Fibroblast of lung (primary cell): ENCODE measurements at places on chromosomes 4 and X. TPM values are rescaled to one million over a fixed set of nuclear protein-coding genes. Genes with fewer than 3 reads are reported as not detected.
A peak's percentile ranks its signal among the peaks of the same experiment; 100 is the strongest.

DNA sequence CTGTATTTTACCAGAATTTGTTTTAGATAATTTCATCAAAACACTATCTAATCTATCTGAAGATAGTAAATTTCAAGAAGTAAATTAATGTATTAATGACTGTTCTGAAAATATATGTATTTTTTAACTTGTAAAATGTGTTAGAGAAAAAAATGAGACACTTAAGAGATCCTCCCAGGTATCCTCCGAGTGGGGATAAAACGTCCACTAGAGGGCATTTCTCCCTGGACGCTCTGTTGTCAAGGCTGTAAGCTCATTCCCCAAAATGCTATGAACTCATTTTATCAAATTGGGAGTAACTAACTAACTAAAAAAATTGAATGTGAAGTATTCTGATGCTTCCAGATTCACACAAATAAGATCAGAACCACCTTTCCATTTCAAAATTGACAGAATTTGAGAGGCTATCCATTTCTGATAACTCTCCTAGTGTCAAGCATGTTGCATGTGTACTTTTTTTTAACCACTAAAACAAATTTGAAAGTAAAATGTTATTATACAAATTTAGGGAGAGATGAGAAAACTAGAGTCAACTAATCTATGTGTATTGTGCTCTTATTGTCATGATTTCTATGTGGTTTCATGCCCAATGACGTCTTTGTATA lies 337.3 kb upstream of the HS3ST1 start:
- peak; percentile 32 for DNase-seq

MTNR1A gene
- polyA plus RNA-seq: 0.14 TPM in 1 of 2 replicates, not detected in the other

ATOH1 gene
- not detected in 2 replicates for polyA plus RNA-seq

SLC6A14 gene
- polyA plus RNA-seq: not detected in 2 replicates

GRCh38 chrX:8805974-8806373 lies 4.8 kb upstream of the FAM9A start:
- DNase-seq: no peak

DNA sequence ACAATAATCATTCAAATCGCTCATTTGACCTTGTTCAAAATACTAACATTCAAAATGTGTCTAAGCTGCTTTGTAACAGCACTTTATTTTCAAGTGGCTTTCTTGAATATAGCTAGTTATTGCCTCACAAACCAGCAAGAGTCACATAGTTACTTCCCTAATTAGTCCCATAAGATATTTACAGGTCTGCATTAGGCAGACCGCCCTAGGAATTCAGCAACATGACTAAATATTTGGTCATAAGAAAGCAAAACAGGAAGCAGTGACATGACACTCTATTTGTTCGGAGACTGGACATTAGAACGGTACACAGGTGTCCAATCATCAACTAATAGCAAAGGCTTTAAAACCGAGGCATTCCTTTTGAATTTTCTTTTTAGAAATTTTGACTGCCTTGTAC lies 262.0 kb downstream of the COL25A1 start:
- peak; percentile 29 for DNase-seq

AFM gene
- not detected in 2 replicates for polyA plus RNA-seq

- DNase-seq: peak; percentile 85
Measured at GRCh38 chr4:61583696-61584095, 383.6 kb downstream of the ADGRL3 start.

DNA sequence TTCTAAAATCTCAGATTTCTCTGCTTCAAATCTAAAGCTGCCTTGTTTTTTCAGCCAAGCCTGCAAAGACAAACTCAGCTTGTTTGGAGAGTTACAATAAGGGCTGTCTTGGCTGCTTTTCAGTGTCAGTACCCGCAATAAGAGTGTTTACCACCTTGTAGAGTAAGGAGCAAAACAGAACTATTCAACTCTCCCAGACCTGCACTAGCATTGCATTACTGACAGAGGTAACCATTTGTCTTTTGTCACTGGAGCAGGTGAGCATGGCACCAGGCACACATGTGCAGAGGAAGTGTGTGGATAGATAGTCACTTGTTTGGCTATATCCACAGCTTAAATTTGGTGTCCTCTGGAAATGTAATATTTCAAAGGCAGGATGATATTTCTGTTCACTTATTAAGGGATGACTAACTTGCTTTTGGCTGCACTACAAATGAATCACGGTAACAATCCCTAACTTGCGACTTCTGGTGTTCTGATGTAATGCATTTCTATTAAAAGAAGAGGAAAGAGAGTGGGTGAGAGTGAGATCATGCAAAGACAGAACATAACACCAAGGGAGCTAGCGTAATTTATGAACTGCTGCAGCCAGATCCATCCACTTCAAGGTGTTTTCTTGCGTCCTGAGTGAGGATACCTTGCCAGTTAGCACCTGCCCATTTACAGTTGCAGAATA lies 38.6 kb downstream of the PTCHD1 start:
- peak; percentile 88 for DNase-seq

GRCh38 chrX:39689376-39690104 lies 408.2 kb downstream of the BCOR start:
- DNase-seq: no peak

DNA sequence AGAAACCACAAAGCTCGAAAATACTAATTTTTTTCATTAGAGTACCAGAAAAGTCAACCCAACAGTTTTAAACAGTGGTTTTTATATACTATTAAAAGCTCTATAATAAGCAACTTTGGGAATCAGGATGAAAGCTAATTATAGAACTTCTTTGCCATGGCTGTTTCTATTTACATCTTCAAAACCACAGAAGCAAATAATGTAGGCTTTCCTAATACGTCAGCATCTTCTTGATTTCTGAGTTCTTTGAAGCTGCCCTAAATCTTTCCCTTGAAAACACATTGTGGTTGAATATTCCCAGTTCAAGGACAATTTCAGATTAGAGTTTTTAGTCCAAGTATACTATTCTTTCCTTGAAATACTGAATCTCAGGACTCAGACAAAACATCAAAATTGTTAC lies 460.2 kb upstream of the FAT1 start:
- DNase-seq: peak; percentile 28

GRCh38 chr4:138540056-138540800 lies 298.1 kb upstream of the SLC7A11 start:
- DNase-seq: no peak

DNA sequence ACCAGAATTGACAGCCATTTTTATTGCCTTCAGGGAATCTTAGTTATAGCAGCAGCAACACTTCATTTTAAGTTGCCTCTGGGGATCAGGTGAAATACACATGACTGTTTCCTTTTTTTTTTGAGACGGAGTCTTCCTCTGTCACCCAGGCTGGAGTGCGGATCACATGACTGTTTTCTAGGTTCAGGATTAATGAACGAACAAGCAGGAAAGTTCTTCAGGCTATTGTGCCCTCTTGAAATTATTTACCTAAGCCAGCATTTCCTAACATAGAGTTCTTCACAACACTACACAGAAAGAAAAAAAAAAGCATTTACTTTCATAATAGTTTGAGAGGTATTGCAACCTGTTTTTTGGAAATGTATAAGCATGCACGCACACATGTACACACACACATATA lies 2032.8 kb downstream of the PCDH7 start:
- DNase-seq: no peak

GRCh38 chr4:74148205-74148604 lies 9.7 kb upstream of the MTHFD2L start:
- no peak for DNase-seq

ACE2 gene
- polyA plus RNA-seq: not detected in 2 replicates

UCP1 gene
- not detected in 2 replicates for polyA plus RNA-seq

GRCh38 chr4:25095837-25096236 lies 64.4 kb downstream of the SEPSECS start:
- no peak for DNase-seq

GRCh38 chr4:24470666-24471485 lies 113.5 kb downstream of the DHX15 start:
- DNase-seq: peak; percentile 64

DNA sequence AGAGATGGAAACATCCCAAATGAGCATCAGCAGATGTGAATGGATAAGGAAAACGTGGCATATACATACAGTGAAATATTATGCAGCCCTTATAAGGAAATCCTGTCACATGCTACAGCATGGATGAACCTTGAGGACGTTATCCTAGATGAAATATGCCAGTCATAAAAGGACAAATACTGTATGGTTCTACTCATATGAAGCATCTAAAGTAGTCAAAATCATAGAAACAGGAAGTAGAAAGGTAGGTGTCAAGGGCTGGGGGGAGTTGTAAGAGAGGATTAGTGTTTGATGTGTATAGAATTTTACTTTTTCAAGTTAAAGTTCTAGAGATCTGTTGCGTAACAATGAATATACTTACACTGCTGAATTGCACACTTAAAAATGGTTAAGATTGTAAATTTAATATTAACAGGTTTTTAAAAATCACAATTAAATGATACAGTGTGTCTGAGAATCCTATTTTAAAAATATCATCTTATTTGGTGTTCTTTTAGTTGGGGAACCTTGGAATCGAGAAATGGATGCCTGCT lies 58.5 kb downstream of the KDM6A start:
- DNase-seq: no peak

GYPB gene
- not detected in 2 replicates for polyA plus RNA-seq

DNA sequence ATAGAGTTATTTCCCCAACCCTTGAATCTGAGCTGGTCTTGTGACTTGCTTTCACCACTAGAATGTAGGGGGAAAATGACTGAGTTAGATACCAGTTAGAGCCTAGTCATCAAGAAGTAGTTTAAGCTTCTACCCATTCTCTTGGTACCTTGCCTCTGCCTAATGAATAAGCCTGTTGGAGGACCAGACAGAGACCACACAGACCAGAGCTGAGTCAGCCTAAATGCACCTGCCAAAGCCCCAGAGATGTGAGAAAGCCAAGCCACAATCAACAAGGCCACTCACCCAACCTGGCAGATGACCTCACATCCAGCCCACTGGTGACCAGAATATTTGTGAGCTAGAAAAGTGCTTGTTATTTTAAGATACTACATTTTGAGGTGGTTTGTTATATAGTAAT lies 85.2 kb upstream of the DCLK2 start:
- peak; percentile 90 for DNase-seq

F8 gene
- polyA plus RNA-seq: 3.2 and 4.5 TPM in 2 replicates
